ENCODE measurements at places on chromosomes 12 and 14. TPM values are rescaled to one million over a fixed set of nuclear protein-coding genes. Genes with fewer than 3 reads are reported as not detected.

KLRG1 gene
- total RNA-seq = 5.6 TPM

VSX2 gene
- total RNA-seq = not detected

KLHL42 gene
- 6.4 TPM for total RNA-seq

OAS2 gene
- 8.0 TPM for total RNA-seq

SRRM4 gene
- 0.42 TPM for total RNA-seq

SRGAP1 gene
- total RNA-seq = 2.6 TPM

MEG3 gene
- 20.6 TPM for total RNA-seq

ZFHX2 gene
- total RNA-seq = 1.0 TPM

LRP1 gene
- total RNA-seq = 108 TPM

RNU4-1 gene
- total RNA-seq = 1,438 TPM

SERPINA10 gene
- not detected for total RNA-seq

AQP6 gene
- total RNA-seq = not detected

CLEC2A gene
- not detected for total RNA-seq

Measured in left ventricle myocardium superior (tissue), 1 donor.